ENCODE measurements at places on chromosomes 16 and 17. TPM values are rescaled to one million over a fixed set of nuclear protein-coding genes. Genes with fewer than 3 reads are reported as not detected.

DNA sequence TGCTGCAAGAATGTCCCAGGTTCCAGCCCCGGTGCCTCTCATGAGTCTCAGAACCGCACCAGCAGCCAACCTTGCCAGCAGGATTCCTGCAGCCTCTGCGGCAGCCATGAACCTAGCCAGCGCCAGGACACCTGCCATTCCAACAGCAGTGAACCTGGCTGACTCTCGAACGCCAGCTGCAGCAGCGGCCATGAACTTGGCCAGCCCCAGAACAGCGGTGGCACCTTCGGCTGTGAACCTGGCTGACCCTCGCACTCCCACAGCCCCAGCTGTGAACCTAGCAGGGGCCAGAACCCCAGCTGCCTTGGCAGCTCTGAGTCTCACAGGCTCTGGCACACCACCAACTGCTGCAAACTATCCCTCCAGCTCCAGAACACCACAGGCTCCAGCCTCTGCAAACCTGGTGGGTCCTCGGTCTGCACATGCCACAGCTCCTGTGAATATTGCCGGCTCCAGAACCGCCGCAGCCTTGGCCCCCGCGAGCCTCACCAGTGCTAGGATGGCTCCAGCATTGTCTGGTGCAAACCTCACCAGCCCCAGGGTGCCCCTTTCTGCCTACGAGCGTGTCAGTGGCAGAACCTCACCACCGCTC, 9.8 kb downstream of the ELOB start:
- no peak for DNase-seq

- DNase-seq = no peak
These were observed 22.4 kb upstream of the CBX4 start for GRCh38 chr17:79861413-79862216.

DNA sequence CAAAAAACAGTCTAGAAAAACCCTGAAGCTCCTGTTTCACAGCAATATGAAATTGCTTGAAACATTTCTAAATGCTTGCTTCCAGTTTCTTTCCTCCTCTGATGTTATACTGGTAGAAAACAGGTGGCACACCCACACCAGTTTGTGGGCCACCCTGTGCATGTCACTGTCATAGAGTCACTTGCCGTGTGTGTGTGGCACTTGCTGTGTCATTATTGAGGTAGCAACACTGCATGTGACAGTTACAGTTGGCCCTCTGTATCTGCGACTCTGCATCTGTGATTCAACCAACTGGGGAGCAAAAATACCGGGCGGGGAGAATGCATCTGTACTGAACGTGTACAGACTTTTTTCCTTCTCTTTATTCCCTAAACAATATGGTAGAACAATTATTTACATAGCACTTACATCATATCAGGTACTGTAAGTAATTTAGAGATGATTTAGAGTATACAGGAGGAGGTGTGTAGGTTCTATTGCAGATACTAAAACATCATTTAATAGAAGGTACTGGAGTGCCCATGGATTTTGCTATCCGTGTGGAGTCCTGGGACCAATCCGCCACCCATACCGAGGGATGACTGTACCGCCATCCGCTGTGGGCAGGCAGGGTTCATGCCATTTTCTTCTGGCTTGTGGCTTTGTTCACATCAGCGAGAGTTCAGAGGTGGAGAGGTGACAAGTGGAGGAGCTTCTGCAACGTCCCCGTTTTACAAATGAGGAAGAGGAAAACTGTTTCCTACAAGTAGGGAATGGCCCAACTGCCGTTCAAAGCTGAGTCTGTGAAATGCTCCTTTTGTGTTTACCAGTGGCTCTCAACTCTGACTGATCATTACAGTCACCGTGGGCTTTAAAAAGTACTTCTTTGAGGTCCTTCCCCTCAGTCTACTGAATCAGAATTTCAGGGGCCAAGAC, 373.7 kb downstream of the SNX29 start:
- no peak for DNase-seq

GRCh38 chr16:25006504-25007056, 8.6 kb downstream of the ARHGAP17 start:
- peak; percentile 66 for DNase-seq

- DNase-seq = no peak
These were observed 40.6 kb downstream of the STH start for GRCh38 chr17:46039592-46040186.

Gene TBC1D3G
- polyA plus RNA-seq = not detected
